ENCODE measurements at places on chromosomes 7 and 10.
A peak's percentile ranks its signal among the peaks of the same experiment; 100 is the strongest.

- DNase-seq: no peak
These were observed 52.9 kb upstream of the CACUL1 start for GRCh38 chr10:118807512-118808305.

GRCh38 chr7:13852281-13852968, 137.0 kb downstream of the ETV1 start:
- no peak for DNase-seq

DNA sequence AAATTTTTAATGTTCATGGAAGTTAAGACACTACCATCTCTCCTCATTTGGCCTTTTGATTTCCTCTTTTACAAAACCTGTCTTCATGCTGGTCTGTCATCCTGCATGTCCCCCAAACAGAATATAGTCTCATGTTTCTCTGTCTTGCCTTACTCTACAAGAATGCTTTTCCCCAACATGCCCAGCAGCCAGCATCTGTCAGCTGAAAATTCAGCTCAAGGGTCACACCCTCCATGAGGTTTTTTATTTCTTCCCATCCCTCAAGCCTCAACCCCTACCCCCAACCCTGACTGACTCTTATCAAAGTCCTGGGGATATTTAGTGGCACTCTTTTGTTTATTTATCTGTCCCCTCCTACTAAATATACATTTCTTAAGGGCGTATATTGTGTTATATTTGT, 202.0 kb downstream of the ANK3 start:
- DNase-seq: no peak

DNA sequence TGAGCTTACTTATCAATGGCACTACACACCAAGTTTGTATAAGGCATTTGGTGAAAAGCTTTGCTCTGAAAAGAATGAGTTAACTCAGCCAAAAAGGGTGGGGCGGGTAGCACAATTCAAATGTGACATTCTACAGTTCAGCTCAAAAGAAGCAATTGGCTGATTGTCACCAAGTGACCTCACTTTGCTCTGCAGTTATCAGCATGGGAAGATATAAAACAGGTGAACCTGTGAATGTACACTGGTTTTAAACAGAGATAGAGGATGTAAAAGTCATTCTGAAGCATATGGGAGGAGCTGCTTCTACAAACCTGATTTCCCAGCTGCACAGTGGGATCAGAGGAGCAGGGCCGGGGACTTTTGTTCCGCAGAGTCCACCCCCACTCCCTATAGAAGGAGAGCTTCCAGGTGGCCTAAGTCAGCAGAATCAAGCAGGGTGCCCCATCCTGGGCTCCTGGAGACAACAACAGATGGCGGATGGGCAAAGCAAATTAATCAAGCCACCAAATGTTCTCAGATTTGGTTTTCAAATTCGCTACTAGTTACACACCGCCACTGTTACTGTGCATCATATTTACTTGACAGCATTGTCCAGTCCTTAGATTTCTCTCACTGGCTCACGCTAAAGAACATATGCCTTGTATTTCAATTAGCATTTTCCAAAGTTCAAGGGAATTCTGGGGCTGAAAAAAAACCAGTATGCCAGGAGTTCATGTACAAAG, 27.5 kb upstream of the NPVF start:
- no peak for DNase-seq

GRCh38 chr10:16423599-16423998, 13.2 kb upstream of the PTER start:
- DNase-seq: no peak

- DNase-seq: peak; percentile 25
These were observed 146.2 kb downstream of the SPAG6 start for GRCh38 chr10:22491480-22491879.

All from anterior cingulate cortex (tissue), 58 donors.